Stimulated activated CD4-positive, alpha-beta T cell treated with anti-CD3 and anti-CD28 coated beads, Interleukin-2, amount 100 ng/mL, for 24 hours (primary cell): ENCODE measurements at places on chromosomes 2 and 18.
A peak's percentile ranks its signal among the peaks of the same experiment; 100 is the strongest.

- no peak for DNase-seq
Observed at GRCh38 chr2:197707316-197708213, 2.4 kb downstream of the MARS2 start.

GRCh38 chr18:55688030-55688429 lies 100.0 kb upstream of the TCF4 start:
- no peak for DNase-seq

DNA sequence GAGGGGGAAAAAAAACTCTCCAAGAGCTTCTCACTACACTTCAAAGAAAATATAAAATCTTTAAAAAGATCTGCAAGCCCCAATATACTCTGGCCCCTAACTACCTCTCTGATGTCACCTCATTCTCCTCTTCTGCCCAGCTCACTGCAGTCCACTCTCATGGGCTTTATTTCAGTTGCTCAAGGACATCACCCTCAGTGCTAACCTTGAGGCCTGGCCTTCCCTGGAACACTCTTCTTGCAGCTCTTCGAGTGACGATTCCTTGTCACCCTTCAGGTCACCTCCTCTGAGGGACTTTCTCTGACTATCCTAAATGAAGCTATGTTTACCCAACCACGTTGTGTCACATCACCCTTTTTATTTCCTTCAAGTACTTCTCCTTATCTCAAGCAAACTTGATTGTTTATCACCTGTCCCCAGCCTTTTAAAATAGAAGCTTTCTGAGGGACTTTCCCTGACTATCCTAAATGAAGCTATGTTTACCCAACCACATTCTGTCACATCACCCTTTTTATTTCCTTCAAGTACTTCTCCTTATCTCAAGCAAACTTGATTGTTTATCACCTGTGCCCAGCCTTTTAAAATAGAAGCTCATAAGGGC lies 10.4 kb downstream of the RTTN start:
- DNase-seq = no peak

GRCh38 chr2:66576311-66576560 lies 141.3 kb downstream of the MEIS1 start:
- no peak for DNase-seq

- no peak for DNase-seq
Observed at GRCh38 chr2:156748221-156748620, 312.0 kb downstream of the GPD2 start.

DNA sequence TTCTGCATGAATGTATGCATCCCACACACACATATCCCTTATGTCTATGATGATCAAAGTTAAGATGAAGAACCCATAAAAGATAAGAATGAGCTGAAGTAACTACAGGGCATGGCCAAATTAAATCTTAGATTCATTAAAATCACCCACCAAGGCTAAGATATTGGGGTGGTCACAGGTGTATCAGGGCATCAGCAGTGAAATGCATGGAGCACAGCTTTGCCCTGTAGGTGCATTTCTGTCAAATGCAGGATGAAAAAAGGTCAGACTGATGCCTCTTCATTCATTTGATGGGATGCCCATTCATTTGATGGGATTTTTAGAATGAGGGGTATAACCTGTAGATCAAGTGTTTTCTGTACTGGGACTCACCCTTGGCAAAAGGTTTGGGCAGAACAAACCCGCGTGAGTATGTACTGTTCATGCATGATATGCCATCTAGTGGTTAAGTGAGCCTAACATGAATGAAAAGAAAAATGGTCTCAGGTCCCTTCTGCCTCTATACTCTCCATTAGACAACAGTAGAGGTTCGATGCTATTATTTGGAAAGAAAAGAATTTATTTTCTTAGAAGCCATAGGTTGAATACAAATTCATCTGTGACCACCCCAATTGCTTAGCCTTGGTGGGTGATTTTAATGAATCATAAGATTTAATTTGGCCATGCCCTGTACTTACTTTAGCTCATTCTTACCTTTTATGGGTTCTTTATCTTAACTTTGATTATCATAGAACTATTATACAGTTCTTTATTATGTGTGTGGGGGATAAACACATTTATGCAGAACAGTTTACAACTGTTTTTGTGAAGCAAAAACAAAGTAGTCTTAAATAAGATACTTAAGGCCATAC lies 43.2 kb upstream of the NOSTRIN start:
- DNase-seq = peak; percentile 12

GRCh38 chr2:9199716-9200632 lies 6.6 kb upstream of the ASAP2 start:
- DNase-seq = no peak

DNA sequence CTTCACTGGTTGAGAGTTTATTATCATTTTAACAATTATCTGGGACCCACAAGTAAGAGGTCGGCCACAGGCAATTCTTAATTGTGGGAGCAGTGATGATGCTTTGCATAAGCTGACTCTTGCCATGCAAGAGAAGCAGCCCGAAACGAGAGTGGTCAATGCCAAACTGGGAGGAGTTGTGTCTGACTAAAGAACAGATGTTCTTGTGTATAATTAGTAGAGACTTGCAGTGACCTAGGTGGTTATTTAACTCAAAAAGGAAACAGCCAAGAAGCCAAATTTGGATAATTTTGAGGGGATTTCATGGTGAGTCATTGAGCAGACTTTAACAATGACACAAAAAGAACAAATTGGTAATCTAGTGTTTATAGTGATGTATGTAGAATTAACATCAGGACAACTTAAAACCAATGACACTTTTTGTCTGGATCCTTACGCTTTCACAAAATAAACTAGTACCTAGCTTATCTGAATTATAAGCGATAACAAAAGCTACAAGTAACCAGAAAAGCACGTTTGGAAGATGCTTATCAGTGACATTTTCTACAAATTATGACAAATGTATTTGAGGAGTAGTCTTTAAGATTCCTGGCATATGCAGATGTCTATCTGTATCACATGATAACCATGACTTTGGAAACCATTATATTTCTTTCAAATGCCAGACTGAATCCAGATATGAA lies 184.7 kb upstream of the DLGAP1 start:
- DNase-seq = no peak

DNA sequence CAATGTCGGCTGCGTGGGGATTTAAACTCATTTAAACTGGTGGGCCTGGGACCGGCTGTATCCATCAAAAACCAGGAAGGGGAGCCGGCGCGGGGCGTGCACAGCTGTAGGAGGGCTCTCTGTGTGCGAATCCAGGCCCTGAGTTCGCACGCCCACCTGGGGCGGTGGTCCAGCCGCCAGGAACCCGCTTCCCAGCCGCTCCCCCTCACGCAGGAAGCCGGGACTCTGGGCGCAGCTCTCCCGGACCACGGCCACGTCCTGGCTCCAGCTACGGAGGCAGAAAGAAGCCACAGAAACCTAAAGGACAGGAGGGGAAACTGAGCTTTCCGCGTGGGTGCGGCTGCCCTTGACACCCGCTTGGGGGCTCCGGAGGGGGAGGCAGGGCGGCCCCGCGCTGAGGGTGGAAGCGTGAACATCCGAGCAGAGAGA lies 80.6 kb downstream of the GFPT1 start:
- no peak for DNase-seq

DNA sequence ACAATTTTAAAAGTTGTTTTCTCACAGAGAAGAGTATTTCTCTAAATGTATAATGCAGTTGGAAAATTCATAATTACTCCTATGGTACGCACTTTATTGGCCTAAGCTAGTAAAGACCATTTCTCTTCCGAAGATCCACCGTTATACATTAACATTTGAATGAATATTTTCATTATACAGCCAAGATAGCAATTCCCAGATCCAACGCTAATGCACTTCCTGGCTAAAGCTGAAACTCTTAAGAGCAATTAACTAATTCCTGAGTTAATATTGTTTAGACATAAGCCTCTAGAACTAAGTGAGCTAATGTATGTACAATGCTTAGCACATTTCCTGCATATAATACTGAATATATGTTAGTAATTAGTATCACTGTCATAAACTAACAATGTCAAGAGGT lies 56.2 kb downstream of the PDK1 start:
- no peak for DNase-seq

GRCh38 chr2:64678771-64679590 lies 25.3 kb upstream of the SERTAD2 start:
- DNase-seq = no peak
